NCI-H1694 treated with DMSO at 0.1 percent for 48 hours (cell line): ENCODE measurements at places on chromosomes 4 and X.
A peak's percentile ranks its signal among the peaks of the same experiment; 100 is the strongest.

GRCh38 chr4:159071178-159071968 lies 31.5 kb upstream of the RAPGEF2 start:
- no peak for DNase-seq

DNA sequence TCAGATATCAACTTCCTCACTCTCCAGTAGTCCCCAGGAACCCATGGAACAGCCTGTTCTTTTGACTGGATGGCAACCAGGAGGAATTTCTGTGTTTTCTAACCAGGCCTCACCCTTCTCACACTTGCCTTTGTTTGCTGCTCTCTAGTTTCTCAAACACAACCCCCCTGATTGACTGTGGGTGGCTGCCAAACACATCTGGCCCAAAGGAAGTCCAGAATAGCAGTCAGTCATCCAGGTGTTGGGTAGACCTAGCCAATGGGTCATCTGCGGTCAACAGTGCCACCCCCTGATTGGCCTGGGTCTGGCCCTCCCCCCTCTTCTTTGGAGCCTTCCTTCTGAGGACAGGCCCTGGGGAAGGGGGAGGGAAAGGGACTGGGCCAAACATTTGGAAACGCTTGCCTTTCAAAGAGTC lies 53.7 kb downstream of the MSX1 start:
- DNase-seq: no peak

DNA sequence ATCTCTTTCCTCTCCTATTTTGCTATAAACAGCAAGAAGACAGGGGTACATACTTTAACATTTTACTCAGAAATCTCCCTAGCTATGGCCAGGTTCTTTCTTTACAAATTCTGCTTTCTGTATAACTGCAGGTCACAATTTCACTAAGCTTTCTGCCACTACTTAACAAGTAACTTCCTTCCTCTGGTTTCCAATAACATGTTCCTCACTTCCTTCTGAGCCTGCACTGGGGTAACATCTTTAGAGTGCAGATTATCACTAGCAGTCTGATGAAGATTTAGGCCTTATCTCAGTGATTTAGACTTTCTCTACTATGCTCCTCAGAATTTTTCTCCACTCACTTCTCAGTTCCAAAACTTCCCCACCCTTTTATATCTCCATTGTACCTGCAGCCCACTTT lies 1930.5 kb upstream of the AGA start:
- DNase-seq: no peak

DNA sequence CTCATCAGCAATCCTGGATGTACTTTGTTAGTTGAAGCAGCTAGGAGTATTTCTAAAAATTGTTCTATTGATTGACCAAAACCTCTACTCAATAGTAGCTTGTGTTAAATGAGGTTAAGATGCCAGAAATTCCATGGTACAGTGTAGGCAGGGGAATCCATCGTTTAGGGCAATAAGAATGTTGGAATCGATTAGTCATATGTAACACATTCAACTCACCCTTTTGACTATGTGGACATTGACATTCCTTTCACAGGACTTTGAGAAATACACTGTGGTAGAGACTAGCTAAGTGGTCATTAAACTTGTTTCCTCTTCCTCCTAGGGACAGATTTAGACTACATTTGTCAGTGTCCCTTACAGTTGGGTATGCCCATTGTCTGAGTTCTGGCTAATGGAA lies 40.2 kb downstream of the KDM5C start:
- DNase-seq: no peak

- DNase-seq: no peak
These were observed 1963.1 kb upstream of the TENM3 start for GRCh38 chr4:180280076-180280475.

GRCh38 chr4:106269711-106270110 lies 46.3 kb downstream of the TBCK start:
- DNase-seq: no peak

DNA sequence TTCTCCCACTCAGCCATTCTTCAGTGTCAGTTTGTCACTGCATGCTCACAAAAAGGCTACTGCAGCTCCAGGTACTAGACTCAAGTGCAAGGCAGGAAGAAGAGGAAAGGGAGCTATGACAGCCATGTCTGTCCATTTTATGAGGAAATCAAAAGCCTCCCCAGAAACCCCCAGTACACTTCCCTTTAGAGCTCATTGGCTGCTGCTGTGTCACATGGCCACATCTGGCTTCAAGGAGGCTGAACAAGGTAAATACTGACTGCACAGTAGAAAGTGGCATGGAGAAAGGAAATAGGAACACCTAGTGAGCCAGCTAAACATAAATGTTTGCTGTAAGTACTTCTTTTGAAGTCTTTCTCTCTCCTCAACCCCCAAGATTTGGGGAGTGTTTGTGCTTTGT lies 67.2 kb upstream of the FRAS1 start:
- DNase-seq: no peak

- no peak for DNase-seq
These were observed at the start of gene TMEM156 for GRCh38 chr4:39032218-39033085. Gene TMEM156 (minus strand): TSS chr4:39032409. CDS start chr4:39032313, 96 bp downstream.

DNA sequence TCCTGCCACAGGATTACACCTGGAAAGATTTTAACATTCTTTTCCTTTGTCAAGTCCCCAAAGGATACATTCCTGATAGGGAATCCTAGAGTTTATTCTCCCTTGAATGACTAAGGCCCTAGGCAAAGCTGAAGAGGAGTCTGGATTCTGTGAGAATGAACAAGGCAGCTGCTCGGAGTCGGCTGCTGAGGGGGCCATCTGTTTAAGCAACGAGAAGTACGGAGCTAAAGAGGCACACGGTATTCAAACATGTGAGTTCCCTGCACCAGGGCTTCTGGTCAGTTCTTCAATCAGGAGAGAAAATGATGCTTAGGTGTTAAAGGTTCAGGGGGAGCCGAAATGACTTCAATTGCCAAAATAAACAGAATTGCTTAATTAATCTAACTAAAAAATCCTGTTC lies 97.6 kb downstream of the MGST2 start:
- DNase-seq: peak; percentile 54

DNA sequence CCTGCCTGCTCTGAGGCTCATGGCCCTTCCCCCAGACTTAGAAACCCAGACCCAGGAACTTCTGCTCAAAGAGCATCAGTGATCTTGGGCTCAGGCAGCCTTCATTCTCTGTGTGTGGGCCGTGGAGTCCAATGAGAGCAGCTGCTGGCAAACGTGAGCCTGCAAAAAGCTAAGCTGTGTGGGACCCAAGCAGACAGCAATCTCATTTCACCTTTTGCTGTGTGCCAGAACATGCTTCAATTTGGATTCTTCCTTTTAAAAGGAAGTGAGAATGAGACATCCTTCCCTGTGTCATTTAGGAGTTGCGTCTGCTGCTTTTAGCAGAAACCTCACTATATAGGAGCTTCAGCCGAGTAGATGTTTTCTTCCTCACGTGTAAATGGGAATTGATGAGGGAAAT lies 238.5 kb downstream of the EVC2 start:
- no peak for DNase-seq

- DNase-seq: no peak
These were observed 340.0 kb upstream of the NDST4 start for GRCh38 chr4:115453416-115453815.

DNA sequence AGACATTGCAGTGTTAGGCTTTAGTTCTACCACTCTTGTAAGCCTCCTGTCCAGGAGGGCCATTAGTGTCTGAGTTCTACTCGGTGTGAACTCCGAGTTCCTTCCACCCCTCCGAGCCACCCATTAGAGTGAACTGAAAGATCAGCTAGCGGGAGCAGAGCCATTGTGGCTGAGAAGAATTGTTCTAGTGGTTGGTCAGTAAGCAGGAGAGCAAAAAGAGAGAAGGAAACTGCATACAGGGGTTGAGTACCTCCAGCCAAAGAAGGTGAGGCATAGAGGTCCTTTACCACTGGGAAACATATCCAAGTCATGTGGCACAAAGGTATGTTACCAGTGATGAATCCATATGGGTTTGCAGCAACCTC lies 96.9 kb downstream of the CPE start:
- no peak for DNase-seq

- DNase-seq: no peak
These were observed 37.9 kb upstream of the OTUD4 start for GRCh38 chr4:145218251-145218650.

DNA sequence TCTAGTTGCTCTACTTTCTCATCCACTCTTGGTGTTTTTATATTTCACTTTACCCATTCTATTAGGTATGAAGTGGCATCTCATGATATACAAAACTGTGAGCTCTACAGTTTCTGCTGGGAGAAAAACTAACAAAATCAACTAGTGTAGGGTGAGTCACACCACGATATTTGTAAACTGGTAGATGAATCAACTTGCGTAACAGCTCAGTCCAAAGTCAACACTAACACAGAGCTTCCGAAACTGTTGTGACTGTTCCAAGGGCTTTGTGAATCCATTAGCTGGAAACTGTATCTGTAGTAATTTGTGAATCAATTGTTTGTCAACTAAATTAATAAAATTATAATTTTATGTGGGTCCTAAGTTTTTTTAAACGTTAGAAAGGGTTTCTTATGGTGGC lies 119.8 kb upstream of the TSPAN5 start:
- no peak for DNase-seq

GRCh38 chr4:88967883-88968331 lies 89.1 kb downstream of the FAM13A start:
- DNase-seq: no peak

GRCh38 chr4:145939856-145940255 lies 1.2 kb upstream of the ZNF827 start:
- no peak for DNase-seq

GRCh38 chrX:41541386-41541785 lies 94.2 kb downstream of the NYX start:
- DNase-seq: no peak

DNA sequence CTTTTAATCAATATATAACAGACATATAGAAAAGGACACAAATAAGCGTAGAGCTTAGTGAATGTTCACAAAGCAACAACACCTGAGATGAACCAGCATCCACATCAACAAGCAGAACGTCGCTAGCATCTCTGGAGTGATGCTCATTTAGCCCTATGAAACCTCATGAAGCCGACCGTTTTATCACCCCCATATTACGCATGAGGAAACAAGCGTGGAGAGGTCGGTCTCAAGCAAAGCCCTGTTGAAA lies 524 bp upstream of the RPS3A start:
- DNase-seq: no peak

GRCh38 chrX:38279188-38279587 lies 48.1 kb downstream of the RPGR start:
- no peak for DNase-seq

DNA sequence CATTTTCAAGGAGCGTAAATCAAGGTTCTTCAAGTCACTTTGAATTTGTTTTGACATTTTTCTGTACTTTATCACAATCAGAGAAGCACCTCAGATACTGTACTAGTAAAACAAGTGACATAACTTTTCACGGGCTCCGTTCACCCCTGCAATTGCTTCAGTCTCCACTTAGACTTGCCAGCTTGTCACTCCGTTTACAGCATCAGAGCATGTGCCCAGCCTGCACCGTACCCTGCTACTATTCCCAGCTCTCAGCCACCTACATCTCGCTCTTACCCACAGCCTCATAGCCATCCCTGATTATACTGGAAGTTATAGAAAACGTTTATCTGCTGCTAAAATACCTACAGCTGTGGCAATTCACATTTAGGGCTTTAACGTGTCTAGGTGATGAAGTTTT lies 135.3 kb upstream of the TENM3 start:
- no peak for DNase-seq

- peak; percentile 18 for DNase-seq
These were observed at the start of gene MTMR1 for GRCh38 chrX:150692831-150693724. Gene MTMR1 (plus strand): TSS chrX:150693396. CDS start chrX:150693531, 135 bp downstream.

DNA sequence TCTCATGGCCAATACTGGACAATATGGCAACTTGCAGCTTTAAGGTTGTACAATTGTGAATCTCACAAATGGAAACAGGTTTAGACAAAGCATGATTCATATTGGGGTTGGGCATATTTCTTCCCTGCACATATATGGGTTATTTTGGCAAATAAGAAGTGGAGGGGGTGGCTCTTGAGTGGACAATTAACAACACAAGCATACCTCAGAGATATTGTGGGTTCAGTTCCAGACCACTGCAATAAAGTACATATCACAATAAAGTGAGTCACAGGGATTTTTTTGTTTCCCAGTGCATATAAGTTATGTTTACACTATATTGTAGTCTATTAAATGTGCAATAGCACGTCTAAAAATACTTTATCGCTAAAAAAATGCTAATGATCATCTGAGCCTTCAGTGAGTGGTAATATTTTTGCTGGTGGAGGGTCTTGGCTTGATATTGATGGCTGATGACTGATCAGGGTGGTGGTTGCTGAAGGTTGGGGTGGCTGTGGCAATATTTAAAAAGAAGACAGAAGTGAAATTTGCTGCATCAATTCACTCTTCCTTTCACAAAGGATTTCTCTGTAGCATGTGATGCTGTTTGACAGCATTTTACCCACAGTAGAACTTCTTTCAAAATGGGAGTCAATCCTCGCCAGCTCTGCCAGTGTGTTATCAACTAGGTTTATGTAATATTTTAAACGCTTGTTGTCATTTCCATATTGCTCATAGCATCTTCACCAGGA lies 50.5 kb upstream of the OGT start:
- DNase-seq: no peak

DNA sequence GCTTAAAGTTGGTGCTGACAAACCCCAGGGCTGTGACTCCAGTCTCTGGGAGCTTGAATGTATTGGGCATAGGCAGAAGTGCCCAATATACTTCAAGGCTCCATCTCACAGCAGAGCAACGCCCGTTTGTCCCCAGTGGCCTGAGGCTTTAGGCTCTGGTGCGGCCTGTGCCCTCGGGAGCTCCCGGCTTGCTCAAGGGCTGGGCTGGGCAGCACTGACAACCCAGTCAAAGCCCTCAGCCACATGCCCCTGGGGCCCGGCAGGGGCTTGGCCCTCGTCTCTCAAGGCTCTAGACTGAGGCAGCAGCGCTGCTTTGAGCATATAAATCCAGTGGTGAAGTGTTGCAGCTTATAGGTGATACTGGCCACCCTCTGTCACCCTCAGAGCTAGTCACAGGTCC lies 203.7 kb downstream of the AFAP1 start:
- no peak for DNase-seq
